Stimulated activated CD4-positive, alpha-beta T cell treated with anti-CD3 and anti-CD28 coated beads, Interleukin-15, amount 100 ng/mL, for 1 hour (primary cell): ENCODE measurements at places on chromosomes 6 and 20.

- DNase-seq: no peak
These were observed 435 bp downstream of the KIFC1 start for GRCh38 chr6:33391922-33392594.

DNA sequence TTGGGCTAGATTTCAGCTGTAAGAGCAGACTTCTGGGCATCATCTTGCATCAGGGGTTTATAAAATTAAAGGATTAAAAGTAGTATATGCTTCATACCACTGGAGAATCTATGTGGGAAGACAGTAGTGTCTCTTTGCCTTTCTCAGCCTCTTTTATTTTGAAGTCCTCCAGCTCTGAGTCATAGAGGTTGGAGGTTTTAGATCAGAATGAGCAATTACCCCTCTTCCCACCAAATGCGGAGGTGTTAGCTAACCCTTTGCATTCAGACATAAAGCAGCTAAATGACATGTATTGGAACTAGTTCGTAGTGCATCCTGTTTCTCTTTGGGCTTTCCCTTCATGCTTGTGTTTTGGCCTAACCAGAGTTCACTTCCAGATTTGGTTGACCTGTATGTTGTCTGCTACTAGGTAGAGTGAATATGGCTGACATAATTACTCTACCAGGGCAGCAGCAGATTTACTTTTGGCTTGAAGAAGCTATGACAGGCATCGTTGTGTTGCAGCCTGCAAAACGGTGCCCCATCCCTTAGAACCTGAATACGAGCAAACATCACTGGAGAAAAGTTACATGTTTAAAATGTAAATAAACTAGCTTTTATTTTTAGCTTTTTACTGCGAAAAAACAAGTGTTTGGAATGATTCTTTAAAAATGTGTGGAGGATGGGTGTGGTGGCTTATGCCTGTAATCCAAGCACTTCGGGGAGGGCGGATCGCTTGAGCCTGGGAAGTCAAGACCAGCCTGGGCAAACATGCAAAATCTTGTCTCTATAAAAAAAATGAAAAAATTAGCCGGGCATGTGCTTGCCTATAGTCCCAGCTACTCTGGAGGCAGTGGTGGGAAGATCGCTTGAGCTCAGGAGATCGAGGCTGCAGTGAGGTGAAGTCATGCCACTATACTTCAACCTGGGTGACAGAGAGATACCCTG, 82.2 kb downstream of the MYO6 start:
- DNase-seq: no peak

DNA sequence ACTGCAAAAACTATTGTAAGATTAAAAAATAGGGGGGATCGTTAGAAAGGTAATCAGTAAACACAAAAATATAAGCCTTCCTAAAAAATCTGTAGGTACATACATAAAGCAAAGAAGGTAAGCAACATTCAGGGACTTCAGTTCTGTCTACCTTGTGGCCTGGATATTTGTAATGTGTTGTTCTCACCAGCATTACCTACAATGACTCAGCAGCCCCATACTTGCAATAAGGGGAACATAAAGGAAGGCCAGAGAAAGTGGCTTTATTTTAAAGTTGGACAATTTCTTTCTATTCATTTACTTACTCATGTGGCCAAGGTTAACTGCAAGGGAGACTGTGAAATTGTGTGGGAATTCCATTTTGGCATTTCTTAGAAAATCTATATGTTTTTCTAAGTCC, 277.2 kb upstream of the PREP start:
- DNase-seq: no peak

- DNase-seq: no peak
These were observed 912.8 kb upstream of the MAN1A1 start for GRCh38 chr6:120262354-120262753.
